ENCODE measurements at places on chromosomes 6 and 20.

GRCh38 chr20:35238170-35238569 lies 11.7 kb downstream of the MMP24 start:
- DNase-seq: no peak

DNA sequence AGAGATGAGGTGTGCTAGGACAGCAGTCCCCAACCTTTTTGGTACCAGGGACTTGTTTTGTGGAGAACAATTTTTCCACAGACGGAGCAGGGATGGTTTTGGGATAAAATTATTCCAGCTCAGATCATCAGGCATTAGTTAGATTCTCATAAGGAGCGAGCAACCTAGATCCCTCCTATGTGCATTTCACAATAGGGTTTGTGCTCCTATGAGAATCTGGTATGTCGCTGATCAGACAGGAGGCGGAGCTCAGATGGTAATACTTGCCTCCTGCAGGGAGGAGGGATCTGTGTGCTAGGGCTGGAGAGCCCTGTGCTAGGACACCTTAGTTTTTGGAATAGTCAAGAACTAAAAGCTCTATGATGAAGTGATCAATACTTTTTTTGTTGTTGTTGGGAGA lies 2.5 kb downstream of the SMIM13 start:
- no peak for DNase-seq

DNA sequence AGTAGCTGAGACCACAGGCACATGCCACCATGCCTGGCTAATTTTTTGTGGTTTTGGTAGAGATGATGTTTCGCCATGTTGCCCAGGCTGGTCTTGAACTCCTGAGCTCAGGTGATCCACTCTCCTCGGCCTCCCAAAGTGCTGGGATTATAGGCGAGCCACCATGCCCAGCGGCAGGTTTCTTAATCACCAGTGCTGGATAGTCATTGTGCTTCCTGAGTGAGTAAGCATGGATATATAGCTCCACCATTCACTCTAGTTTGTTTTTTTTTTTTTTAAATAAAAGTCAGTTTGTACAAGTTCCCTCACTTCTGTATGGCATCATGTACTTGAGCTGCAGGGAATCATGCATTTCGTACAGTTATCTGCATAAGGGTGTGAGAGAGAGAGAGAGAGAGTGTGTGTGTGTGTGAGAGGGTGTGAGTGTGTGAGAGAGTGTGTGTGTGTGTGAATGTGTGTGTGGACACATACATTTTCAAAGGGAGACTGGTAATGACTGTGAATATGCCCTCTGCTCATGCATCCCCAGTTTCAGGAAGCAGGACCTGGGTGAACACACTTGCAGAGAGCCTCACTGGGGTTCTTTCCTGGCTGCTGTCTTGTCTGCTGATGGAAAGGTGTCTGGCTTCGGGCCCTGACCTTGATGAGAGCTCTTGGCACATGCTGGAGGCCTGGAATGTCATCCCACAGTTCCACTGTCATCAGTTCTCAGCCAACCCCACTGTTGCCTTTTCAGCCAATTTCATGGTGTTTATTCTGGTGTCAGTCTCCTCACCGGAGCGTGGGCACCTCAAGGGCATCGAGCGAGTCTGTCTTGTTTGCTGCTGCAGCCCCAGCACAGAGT lies 65.0 kb upstream of the XRN2 start:
- no peak for DNase-seq

- no peak for DNase-seq
Measured at GRCh38 chr20:14055127-14055742, 59.9 kb downstream of the MACROD2 start.

DNA sequence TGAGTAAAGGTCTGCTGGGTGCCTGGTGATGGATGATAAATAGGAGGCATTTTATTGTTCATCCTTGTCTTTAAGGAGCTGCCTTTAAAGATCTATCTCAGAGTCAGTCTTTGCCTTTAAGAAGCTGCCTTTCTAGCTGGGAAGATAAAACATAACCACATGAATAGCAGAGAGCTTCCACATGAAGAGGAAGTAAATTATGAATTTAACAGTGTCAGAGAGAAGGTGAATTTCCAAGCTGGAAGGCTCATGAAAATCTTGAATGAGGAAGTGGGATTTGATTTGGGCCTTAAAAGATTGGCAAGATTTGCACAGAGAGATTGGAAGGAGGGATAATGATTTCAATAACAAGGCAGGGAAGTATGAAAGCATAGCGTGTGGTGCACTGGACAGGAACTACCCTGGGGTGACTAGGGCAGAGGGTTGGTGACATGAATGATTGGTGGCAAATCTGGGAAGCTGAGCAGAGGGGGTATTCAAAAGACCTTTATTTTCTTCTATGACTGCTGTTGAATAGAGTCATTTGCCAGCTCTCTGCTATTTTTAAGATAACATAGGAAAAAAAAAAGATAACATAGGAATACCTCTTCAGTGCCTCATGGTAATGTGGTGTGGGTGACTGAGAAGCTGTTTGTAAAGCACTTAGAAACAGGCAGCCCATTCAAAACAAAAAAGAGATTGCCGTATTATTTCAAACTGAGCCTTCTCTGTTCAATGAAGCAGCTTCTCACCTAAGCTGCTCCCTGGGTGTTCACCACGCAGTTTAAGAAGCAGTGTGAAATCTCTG lies 591.6 kb downstream of the PKHD1 start:
- DNase-seq: no peak

DNA sequence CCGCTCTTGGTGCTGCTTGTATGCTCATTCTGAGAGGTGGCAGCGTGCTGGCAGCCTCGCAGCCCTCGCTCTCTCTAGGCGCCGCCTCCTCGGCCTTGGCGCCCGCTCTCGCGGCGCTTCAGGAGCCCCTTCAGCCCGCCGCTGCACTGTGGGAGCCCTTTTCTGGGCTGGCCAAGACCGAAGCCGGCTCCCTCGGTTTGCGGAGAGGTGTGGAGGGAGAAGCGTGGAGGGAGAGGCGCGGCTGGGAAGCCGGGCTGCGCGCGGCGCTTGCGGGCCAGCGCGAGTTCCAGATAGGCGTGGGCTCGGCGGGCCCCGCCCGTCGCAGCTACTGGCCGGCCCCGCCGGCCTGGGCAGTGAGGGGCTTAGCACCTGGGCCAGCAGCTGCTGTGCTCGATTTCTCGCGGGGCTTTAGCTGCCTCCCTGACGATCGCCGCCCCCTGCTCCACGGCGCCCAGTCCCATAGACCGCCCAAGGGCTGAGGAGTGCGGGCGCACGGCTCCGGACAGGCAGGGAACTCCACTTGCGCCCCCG lies 19.5 kb upstream of the FAM8A1 start:
- DNase-seq: no peak

DNA sequence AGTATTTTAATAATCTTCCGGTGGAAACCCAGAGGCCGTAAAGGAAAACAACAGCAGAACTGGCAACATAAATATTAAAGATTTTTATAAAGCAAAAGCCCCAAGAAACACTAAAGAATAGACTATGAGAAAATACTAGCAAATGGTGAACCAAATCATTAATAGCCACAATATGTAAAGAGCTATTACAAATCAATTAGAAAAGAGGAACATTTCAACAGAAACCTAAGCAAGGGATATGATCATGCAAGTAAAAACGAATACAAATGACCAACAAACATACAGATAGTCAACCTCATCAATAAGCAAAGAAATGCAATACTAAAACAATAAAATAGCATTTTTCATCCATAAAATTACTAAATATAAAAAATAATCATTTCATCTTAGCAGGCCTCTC lies 3.6 kb downstream of the FBXL4 start:
- DNase-seq: no peak

DNA sequence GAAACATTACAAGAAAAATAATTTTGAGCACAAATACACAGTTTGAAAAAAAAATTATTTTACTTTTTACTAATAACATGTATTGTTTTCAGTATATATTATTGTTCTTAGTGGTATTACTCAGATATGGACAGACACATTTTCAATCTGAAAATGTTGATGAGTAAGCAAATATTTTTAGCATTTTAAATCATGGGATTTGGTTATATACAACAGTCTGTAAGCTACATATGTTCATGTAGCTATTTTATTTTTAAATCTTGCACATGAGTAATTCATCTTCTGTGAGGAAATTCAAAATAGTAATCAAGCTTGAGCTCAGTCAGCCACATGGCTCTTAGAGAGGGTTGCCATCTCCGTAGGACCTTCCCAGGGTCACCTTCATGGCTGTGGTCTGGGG lies 471.9 kb downstream of the QKI start:
- DNase-seq: no peak

- DNase-seq: no peak
Measured at GRCh38 chr20:57451795-57452661, 60.8 kb downstream of the RBM38 start.

DNA sequence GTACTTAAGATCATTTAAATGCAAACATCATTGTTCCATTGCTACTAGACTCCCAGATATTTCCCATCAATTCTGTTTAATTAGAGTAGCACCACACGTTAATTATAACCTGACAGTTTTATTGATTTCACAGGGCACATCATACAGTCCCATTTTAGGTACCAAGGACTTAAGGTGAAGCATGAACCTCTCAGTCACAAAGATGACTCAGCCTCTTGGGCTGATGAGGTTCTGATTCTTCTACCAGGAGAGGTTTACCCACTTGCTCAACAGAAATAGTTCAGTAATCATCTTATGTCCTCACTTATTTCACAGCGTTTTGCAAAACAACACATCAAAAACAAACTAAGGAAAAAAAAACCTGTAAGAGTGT lies 98.5 kb downstream of the HIVEP2 start:
- DNase-seq: no peak

- DNase-seq: no peak
Measured at GRCh38 chr20:57892471-57892870, 182.7 kb upstream of the PMEPA1 start.

DNA sequence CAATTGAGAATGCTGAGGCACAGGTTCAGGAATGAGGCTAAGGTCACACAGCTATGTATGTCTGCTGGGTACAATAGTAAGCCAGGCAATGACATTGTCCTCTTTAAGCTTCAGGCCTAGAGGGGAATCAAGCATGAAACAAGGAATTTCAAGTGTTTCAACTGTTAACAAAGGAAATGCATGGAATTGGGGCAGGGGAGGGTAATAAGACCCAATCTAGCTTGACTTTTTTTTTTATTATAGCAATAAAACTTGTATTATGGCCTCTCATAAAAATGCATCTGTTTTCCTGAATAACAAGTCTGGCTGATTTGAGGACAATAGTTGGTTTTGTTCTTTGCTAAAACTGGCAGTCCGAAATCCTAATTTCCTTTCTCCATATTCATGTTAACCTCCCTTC lies 336.7 kb downstream of the CBLN4 start:
- DNase-seq: no peak

GRCh38 chr6:161226009-161226964 lies 47.6 kb downstream of the AGPAT4 start:
- DNase-seq: no peak

DNA sequence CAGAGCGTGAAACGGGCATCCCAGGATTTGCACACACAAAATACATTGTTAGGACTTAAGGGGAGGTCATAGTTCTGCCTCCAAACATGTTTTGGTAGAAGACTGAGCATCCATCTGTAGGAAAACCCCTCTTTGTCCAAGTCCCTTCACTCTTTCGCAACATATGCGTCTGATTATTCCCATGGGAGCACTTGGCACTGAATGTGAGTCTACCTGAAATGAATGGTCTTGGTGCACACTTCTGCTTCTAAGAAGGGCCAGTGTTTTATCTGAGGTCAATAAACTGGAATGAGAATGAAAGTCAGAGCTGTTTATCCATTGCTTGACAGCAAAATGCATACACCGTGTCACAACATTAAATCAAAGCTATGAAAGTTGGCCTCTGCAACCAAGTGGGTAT lies 33.0 kb downstream of the GJA10 start:
- DNase-seq: no peak

DNA sequence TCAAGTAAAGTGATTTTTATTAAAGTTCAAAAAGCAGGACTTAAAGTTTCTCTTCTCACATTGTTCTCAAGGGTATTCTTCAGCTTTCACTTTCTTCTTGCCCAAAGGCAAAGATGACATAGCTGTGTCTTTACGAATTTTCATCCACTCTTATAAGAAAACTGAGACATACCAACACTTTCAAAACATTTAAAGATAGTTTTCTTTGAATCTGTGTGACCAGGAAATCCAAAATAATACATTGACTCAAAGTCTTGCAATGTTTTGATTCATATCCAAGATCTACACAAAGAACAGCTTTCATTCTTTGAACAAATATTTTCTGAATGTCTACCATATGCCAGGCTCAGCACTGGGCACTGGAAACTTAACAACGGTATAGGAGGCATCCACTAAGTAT lies 117.9 kb downstream of the SIM1 start:
- DNase-seq: no peak

DNA sequence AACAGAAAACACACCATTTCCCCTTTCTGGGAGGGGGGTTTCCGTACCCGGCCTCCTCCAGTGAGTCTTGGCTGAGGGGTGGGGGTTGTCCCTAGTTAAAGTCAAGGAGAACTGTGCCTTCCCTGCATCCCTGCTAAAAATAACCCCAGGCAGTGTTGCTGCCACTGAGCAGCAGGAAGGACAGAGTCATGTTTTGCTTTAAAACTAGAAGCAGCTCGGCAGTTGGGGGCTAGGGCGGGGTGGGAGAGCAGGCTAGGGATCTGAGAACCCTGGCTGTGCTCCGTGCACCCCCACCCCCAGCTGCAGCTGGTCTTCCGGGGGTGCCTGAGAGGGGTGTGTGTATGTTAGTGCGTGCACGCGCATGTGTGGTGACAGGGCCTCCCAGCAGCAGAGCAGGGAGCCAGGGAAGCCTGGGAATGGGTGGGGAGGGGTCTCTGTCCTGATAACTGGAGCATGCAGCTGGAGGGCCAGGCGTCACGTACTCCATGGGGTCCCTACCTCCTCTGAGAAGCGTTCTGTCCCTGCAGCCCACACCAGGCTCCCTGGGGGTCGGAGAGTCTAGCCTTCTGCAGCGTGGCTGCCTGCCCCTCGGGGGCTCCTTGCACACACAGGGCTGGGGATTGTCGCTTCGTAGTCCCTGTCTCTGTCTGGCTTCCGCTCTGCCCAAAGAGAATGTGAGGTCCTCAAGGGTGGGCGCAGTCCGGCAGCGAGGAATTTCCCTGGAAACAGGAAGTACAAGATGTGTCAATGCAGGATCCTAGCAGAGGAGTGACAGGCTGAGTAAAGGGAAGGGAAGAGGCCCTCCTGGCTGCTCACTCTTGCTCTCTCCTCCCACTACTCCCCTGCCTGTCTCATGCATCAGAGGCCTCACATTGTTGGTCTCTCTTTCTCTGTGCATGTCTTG lies 16.8 kb upstream of the ARMC12 start:
- no peak for DNase-seq

DNA sequence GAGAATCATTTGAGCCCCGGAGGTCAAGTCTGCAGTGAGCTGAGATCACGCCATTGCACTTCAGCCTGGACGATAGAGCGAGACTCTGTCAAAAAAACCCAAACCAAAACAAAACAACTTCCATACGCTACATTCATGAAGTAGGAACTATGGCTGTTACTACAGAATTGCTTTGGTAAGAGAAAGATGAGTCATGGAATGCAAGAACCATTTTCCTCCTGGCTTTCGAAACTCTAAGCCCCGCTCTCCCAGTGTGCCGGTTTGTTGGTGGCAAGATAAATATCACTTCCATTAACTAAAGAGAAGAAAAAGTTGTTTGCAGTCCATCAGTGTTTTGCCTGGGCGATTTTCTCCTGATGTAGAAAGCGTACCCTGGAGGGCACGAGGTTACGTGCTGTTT lies 61.3 kb downstream of the ZDHHC14 start:
- no peak for DNase-seq

- no peak for DNase-seq
Measured at GRCh38 chr6:152696522-152696921, 1.2 kb upstream of the MYCT1 start.

All from stimulated activated CD4-positive, alpha-beta T cell treated with anti-CD3 and anti-CD28 coated beads, TNF-alpha, amount 100 ng/mL, for 24 hours (primary cell).